Lung (tissue), 17 donors: ENCODE measurements at places on chromosomes 13 and 19. TPM values are rescaled to one million over a fixed set of nuclear protein-coding genes. Genes with fewer than 3 reads are reported as not detected.
A peak's percentile ranks its signal among the peaks of the same experiment; 100 is the strongest.

Gene PROZ
- not detected for polyA plus RNA-seq

DNA sequence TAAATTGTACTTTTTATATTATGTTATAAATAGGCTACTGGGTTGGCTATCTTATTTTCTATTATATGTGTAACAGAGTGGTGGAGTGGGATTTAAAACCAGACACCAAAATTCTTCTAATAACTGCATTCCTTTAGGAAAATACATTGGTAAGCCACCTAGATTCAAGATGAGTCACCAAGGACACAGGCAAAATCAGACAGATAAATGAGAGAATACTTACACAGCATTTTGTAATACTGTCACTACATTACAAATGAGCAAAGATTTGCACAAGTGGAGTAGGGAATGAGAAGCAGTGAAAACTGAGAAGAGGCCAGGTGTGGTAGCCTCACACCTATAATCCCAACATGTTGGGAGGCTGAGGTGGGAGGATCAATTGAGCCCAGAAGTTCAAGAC lies 6.2 kb upstream of the SPART start:
- no peaks in the 10 kb centered on the region for H3K27me3 ChIP-seq
- no peak overlapping the region for H3K4me3 ChIP-seq
- no peak for DNase-seq
- no peaks in the 10 kb centered on the region for H3K4me1 ChIP-seq
- no peak overlapping the region for H3K27ac ChIP-seq

GRCh38 chr19:49690656-49691242 lies at the start of gene CPT1C:
Gene CPT1C (plus strand): TSS chr19:49691116. CDS start chr19:49692253, 1,137 bp downstream.
- peak within 1 kb of the TSS; percentile 39 for H3K4me3 ChIP-seq
- peak; percentile 92 for DNase-seq
- no peaks in the 10 kb centered on the region for H3K4me1 ChIP-seq
- peaks cover 9% of the 10 kb centered on the region for H3K36me3 ChIP-seq
- H3K27ac ChIP-seq = peak within 1 kb of the TSS; percentile 77
- H3K27me3 ChIP-seq = peaks cover 5% of the 10 kb centered on the region

- DNase-seq = no peak
- no peak overlapping the region for H3K27ac ChIP-seq
- H3K4me1 ChIP-seq = peaks cover 2% of the 10 kb centered on the region
Observed at GRCh38 chr13:50072676-50073075, 57.4 kb downstream of the KCNRG start.

Gene CPB2
- polyA plus RNA-seq = 19.7 TPM

Gene SHISA2
- polyA plus RNA-seq = 0.68 TPM

DNA sequence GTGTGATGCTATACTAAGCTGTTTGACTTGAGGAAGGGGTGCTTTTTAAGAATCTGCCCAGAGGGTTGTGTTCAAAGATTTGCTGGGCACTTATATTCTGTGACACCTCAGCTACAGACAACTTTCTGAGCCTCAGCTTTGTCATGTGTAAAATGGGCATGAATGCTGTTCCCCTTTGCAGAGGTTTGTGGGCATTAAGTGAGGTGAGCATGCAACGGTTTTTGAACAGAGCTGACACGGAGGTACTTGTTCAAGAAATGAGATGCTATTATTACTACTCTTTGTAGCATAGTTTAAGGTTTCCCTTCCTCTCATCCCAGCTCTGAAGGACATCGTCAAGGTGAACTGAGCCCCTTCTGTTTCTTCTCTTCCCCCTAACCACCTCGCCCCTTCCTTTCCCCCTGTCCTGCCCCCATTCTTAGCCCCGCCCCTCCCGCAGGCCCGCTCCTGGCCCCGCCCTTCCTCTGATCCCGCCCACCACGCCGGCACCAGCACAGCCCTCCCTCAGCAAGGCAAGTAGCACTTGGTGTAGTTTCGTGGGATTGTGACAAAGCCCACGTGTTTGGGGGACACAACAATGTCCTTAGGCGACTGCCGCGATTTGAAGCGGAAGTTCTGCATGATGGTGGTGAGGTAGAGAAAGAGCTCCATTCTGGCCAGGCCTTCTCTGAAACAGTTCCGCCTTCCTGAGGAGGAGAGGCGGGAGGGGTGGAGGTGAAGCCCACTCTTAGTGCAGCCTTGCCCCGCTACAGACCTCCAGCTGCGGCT lies 26.1 kb upstream of the CYP2A7 start:
- no peak overlapping the region for H3K4me3 ChIP-seq
- DNase-seq = no peak
- H3K36me3 ChIP-seq = no peaks in the 10 kb centered on the region
- H3K4me1 ChIP-seq = no peaks in the 10 kb centered on the region

DNA sequence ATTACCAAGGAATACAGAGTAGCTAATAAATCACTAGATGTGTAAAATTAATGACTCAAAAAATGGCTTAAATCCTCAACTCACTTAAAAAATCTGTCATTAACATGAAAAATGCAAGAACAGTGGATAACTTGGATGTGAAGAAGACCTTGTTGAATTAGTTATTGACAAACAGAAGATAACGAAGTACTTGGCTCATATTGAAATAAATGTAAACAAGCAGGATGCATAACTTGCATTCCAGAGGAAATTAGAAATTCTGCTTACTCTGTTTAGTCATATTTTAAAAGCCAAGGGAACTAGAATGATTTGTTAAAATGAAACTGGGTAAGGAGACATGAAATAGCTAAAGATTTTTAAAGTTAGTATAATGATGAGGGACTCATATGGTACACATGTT lies 1812.2 kb downstream of the PCDH9 start:
- DNase-seq = peak; percentile 18
- H3K27me3 ChIP-seq = no peaks in the 10 kb centered on the region
- no peaks in the 10 kb centered on the region for H3K4me1 ChIP-seq
- H3K27ac ChIP-seq = no peak overlapping the region
- H3K4me3 ChIP-seq = no peak overlapping the region
- no peaks in the 10 kb centered on the region for H3K36me3 ChIP-seq

DNA sequence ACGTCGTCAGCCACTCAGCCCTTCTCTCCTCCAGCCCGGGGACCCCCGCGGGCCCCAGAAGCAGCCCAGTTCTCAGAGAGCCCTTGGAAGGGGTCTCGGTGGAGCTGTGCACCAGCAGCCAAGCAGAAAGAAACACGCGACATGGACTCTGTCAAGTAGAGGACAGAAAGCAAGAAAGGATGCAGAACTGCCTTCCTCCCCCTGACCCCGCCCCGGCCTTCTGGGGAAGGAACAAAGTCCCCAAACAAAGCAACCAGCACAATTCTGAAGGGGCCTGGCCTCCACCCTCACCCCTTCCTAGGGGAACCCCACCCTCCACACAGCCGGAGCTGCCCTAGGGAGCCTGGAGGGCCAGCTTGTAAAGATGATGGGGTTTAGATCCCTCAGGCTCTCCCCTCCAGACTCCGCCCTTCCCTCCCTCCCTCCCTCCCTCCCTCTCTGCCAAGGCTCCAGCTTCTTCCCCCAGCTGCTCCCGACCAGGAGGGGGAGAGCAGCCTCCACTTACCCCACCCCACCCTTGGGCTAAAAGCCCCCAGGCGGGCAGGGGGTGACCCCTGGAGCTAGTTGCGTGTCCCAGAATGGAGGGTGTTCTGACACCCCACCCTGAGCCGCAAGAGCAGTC lies 7.8 kb downstream of the LYL1 start:
- H3K27ac ChIP-seq = no peak overlapping the region
- peaks cover 11% of the 10 kb centered on the region for H3K4me1 ChIP-seq
- no peaks in the 10 kb centered on the region for H3K27me3 ChIP-seq
- H3K4me3 ChIP-seq = no peak overlapping the region
- DNase-seq = no peak

GRCh38 chr19:49850221-49850486 lies 805 bp upstream of the PTOV1 start:
- H3K4me1 ChIP-seq = peaks cover 13% of the 10 kb centered on the region
- no peaks in the 10 kb centered on the region for H3K36me3 ChIP-seq
- peak overlapping the region; percentile 69 for H3K27ac ChIP-seq
- DNase-seq = no peak

DNA sequence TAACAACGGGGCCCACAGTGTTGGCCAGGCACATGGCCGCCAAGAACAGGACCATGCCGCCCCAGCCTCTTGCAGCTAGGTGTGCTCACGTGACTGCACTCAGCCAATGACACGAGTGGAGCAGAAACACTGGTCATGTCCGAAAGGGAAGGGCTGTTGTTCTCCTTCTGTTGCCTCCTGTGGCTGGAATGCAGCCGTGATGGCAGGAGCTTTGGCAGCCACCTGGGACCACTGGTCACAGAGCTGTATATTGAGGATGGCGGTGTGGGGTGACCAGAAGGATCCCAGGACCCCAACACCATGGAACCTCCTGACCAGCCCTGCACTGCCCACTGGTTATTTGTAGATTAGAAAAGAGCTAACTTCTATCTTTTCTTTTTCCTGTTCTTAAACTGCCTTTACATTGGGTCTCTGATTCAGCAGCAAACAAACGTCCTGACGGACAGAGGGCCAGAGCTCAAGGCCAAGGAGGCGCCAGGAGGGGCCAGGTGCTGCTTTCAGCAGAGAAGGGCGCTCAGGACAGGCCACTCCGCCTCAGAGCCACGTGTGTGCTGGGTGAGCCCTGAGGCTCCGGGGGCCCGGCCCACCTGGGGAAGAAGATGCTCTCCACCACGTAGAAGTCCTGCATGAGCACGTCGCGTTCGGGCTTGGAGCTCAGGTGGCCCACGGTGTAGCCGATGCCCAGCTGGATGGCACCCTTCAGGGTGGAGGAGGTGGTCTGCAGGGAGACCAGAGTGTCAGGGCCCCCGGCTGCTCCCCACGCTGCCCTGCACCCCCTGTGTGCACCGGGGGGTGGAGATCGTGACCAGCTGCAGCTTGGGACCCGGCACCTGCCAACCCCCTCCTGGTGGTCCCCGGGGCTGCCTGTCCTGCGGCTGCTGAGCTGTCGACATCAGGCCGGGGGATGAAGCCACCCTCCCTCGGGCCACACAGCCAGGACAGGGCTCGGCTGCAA lies 35.0 kb upstream of the CACTIN start:
- H3K4me1 ChIP-seq = no peaks in the 10 kb centered on the region
- peaks cover 58% of the 10 kb centered on the region for H3K36me3 ChIP-seq
- H3K4me3 ChIP-seq = no peak overlapping the region
- no peak overlapping the region for H3K27ac ChIP-seq
- no peaks in the 10 kb centered on the region for H3K27me3 ChIP-seq

DNA sequence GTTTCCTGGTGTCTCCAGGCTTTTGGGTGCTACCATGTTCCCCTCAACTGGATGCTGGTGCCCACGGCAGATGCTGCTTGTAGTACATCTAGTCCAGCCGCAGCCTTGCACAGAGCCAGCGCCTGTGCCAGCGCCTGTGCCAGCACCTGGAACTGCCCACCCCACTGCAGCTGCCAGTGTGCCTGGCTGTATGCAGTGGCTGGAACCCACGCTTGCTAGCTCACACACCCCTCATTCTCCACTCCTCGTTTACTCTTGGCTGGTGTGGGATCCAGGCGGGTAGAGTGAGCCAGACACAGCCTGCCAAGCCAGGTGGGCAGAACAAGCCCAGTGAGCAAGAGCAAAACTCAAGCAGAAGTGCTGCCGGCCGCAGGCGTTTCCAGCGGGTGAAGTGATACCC lies 428.6 kb downstream of the SLITRK1 start:
- H3K27ac ChIP-seq = no peak overlapping the region
- no peaks in the 10 kb centered on the region for H3K27me3 ChIP-seq
- DNase-seq = no peak

DNA sequence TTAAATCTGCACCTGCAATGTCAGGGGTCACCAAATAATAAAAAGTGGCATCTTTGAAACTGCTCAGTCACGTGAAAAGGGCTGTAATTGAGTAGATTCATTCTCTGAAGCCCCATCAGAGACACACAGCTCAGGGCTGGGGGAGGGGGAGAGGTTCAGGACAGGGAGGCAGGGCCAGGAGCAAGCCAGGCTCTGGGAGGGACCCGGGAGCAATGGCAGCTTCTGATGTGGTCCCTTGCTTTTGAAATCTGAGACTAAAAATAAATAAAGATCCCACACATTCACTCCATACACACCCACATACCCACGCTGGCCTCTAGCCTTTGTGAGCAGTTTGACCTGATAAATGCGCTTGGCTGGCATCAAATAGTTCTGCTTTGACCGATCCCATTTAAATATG lies 32.8 kb downstream of the GSX1 start:
- H3K27me3 ChIP-seq = peaks cover 74% of the 10 kb centered on the region
- no peaks in the 10 kb centered on the region for H3K4me1 ChIP-seq
- H3K36me3 ChIP-seq = no peaks in the 10 kb centered on the region
- DNase-seq = no peak
- H3K4me3 ChIP-seq = no peak overlapping the region

- H3K4me1 ChIP-seq = peaks cover 6% of the 10 kb centered on the region
- no peaks in the 10 kb centered on the region for H3K27me3 ChIP-seq
- no peak for DNase-seq
Observed at GRCh38 chr13:93771782-93772181, 545.2 kb downstream of the GPC6 start.

DNA sequence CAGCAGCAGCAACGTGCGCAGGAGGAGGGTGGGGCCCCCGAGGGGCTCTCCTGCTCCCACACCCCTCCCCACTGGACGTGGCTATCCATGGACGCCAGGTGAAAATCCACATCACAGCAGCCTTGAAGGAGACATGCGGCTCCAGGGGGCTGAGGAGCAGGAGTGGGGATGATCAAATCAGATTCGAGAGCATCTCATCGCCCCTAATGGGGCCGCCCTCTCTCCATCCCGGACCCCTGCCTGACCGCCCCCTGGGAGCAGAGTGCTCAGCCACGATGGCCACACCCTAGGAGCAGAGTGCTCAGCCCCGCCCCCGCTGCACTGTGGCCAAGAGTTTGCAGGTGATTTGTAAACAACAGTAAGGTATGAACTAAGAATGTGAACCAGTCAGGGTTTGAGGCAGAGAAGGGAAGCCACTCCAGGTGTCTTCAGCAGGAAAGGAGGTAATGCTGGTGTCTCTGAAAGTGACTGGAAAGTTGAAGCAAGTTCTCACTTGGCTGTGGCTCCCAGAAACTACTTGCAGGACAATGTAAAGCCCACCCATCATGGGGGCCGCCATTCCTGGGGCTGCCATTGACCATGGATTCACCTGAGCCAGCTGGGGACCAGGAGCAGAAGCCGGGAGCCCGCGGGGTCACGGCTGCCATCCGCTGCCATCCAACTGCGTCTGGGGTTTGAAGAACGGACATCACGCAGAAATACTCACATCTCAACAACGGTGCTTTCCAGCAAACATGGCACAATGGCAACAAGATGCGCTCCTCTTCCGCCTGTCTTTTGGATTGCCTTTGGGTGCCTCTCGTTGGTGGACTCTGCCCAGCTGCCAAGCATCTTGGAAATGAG lies 71.8 kb downstream of the SPACA7 start:
- H3K4me3 ChIP-seq = no peak overlapping the region
- no peak for DNase-seq
- peaks cover 6% of the 10 kb centered on the region for H3K27me3 ChIP-seq
- H3K27ac ChIP-seq = no peak overlapping the region
- H3K36me3 ChIP-seq = no peaks in the 10 kb centered on the region

DNA sequence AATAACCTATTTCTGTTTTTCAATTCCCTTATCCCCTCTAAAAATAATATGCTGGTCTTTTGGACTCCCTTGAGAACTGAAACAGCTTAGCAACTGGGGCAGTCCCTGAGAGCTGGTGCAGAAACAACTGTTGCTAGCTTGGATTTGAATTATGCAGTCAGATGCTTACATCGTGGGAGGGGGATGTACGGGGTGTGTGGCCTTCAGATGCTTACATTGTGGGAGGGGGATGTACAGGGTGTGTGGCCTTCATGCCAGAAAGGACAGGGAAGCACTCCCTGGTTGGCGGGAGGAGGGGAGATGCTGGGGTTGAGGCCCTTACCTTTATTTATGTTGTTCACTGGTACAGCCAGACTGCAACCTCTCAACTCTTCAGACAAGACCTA lies 25.6 kb downstream of the LRCH1 start:
- no peaks in the 10 kb centered on the region for H3K36me3 ChIP-seq
- H3K4me3 ChIP-seq = no peak overlapping the region
- DNase-seq = no peak
